Stimulated activated CD8-positive, alpha-beta memory T cell treated with anti-CD3 and anti-CD28 coated beads, Interleukin-4, amount 100 ng/mL, for 1 hour (primary cell): ENCODE measurements at places on chromosomes 11 and 22.

- DNase-seq: no peak
These were observed 33.6 kb upstream of the OR4B1 start for GRCh38 chr11:48182860-48183526.

DNA sequence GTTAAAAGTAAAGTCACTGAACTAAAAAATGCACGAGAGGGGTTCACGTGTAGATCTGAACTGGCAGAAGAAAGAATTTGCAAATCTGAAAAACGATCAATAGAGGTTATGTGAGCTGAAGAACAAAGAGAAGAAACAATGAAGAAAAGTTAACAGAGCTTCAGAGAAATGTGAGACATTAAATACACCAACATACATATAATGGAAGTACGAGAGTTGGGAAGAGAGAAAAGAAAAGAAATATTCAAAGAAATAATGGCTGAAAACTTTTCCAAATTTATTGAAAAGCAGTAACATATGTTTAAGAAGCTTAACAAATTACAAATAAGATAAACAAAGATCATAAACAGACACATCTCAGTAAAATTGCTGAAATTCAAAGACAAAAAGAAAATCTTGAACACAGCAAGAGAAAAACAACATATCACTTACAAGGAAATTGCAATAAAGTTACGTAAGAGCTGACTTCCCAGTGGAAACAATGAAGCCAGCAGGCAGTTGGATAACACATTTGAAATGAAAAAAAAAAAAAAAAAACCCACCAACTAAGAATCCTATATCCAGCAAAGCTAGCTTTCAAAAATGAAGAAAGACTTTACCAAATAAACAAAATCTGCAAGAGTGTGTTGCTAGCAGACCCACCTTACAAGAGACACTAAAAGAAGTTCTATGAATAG, 56.8 kb downstream of the EMSY start:
- no peak for DNase-seq

GRCh38 chr11:128830290-128831173, 36.6 kb downstream of the KCNJ1 start:
- DNase-seq: no peak

DNA sequence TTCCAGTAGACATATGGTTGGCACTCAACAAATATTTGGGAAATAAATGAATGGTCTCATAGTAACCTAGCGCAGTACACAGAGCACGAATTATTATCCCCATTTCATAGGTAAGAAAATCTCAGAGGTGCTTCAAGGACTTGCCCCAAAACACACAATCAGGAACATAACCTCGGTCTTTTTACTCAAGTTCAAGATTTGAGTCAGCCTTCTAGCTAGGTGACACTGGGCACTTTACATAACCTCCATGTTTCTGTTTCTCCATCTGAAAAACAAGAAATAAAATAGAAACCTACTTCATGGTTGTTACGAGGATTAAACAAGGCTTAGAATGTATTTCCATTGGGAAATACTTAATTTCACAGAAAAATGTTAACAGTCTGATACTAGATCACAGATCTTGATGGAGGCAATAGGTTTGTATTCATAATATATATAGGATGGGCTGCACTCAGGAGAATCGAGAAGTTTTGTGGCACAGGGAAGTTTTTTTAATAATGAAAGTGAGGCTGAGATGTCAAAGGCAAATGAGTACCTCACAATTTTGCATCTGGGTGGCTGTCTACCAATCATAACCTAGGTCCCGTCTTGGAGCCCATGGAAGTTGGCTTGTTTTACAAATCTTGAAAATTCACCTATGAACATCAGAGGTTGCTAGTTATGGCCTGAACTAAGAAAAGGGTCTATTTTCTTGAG, 147.4 kb upstream of the ZC3H12C start:
- DNase-seq: no peak

GRCh38 chr11:122743949-122744348, 88.4 kb downstream of the UBASH3B start:
- DNase-seq: no peak
